Kidney tubule cell (primary cell): ENCODE measurements at places on chromosomes 5 and 9.
A peak's percentile ranks its signal among the peaks of the same experiment; 100 is the strongest.

GRCh38 chr5:39420482-39421145 is 4.2 kb downstream of the DAB2 start:
- DNase-seq: peak; percentile 91

- DNase-seq: no peak
Measured at GRCh38 chr5:72796001-72796400, 20.5 kb upstream of the TNPO1 start.

DNA sequence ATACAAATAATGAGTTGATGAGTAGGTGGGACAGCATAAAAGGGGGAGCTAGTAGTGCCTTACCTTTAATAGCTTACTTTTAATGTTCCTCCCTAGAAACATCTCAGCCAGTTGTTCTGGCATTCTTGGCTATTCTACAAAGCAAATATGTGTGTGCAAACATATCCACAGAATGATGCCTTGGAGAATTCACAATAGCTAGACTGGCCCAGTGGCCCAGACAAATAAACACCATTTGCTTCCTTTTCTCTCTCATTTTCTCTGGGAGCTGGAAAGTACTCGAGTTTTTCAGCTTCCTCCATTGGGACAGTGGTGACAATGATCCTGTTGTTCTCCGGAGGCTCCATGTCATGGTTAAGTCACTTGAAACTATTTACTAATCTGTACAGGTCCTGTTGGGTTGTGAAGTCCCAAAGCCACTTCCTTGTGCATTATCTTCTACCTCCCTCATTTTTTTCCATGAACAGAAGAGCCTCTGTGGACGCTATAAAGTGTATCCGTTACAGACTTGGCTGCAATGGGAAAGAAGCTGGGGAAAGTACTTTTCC is 122.9 kb downstream of the DMAC1 start:
- DNase-seq: no peak

GRCh38 chr5:115770466-115770865 is 46.0 kb downstream of the CDO1 start:
- no peak for DNase-seq
